ENCODE measurements at places on chromosomes 11 and 22.

DNA sequence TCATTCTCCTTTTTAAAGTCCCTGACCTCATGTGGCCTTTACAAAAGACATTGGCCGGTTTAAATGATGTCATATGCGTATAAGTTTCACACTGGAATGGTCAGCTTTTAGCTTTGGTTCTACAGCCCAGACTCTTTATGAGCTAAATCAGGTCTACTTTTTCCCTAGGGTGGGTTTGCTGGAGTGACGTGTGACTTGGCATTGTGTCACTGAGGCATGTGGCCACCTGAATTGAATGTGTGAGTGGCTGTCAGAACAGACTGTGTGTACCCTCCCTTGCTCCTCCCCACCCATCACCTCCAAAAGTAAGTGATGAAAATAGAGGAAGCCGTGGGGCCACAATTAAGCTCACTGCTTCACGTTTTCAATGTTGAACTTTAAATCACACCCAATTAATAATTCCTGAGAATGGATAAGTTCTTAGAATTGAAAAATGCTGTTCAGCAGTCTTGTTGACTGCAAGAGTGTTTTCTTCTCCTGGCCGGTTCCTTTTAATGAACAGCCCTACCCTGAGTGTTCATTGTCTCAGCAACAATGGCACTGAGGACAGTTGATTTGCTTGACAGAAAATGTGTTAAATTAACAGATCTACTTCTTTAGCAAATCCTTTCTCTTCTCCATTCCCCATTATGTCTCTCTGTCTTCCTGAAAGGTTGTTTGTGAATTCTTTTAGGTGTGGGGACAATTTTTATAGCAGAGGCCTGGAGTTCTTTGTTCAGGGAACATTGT, 11.3 kb downstream of the CECR2 start:
- DNase-seq, result no peak

GRCh38 chr22:43342347-43343261, 568 bp downstream of the SCUBE1 start:
- no peak for DNase-seq

DNA sequence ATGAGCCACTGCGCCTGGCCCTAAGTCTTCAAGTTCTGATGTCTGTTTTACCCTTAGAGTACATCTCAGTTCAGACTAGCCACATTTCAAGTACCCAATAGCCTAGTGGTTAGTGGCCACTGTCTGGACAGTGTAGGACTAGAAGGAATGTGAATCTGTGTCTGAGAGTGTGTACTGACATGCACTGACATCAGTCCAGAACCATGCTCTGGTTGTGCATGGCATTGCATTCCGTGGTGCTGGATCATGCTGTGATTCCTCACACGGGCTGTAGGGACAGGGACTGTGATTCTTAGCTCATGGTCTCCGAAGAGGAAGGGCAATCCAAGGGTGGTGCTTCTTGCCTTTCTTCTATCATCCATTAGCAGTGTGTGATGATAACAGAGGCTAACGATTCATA, 41.1 kb downstream of the AMOTL1 start:
- no peak for DNase-seq

GRCh38 chr11:18347471-18348125, 25.2 kb downstream of the GTF2H1 start:
- DNase-seq, result no peak

- no peak for DNase-seq
Observed at GRCh38 chr11:119188887-119189286, 3.6 kb downstream of the NHERF4 start.

DNA sequence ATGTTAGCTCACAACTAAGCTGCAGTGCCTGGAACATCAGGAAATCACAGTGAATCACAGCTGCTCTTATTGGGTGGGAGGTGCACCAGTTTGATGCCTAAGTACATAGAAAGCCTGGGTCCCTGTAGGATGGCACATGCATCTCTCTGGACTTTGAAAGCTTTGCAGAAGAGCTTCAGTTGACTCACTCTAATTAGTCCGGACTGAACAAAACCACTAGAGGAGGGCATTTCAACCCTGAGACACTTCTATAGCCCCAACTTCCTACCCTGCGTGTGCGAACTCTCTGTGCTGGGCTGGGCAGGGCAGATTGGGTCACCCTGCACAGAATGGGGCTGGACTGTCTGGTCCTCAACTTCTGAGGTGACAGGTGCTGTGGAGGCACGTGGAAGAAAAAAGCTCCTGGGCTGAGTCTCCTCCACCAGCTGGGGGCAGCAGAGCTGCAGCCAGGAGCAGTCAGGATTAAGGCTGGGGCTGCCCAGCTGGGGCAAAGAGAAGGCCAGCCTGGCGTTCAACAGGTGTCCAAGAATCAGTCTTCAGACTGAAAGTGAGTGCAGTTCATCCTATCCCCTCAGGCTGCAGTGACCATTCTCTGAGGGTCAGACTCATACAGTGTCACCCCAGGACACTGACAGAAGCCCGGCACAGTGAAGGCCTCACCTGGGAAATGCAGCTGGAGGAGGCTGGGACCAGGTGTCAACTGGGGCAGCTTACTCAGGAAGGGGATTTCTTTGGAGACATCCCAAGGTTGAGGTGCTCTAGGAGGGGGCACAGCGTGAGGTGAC, 22.1 kb downstream of the GGTLC2 start:
- DNase-seq, result no peak

GRCh38 chr11:127678631-127679030, 678.1 kb upstream of the KIRREL3 start:
- no peak for DNase-seq

- no peak for DNase-seq
Observed at GRCh38 chr22:31969789-31970489, 25.6 kb downstream of the YWHAH start.
